ENCODE measurements at places on chromosomes 2 and 18. TPM values are rescaled to one million over a fixed set of nuclear protein-coding genes. Genes with fewer than 3 reads are reported as not detected.

GRCh38 chr18:58581265-58581664 lies 47.6 kb downstream of the ALPK2 start:
- H3K27me3 ChIP-seq = no peaks in the 10 kb centered on the region
- no peaks in the 10 kb centered on the region for H3K36me3 ChIP-seq
- no peak overlapping the region for H3K4me3 ChIP-seq
- no peak overlapping the region for H3K27ac ChIP-seq
- no peak for DNase-seq

GRCh38 chr2:45822272-45822630 lies 170.8 kb downstream of the PRKCE start:
- DNase-seq = no peak
- H3K27ac ChIP-seq = no peak overlapping the region
- no peaks in the 10 kb centered on the region for H3K36me3 ChIP-seq
- no peaks in the 10 kb centered on the region for H3K4me1 ChIP-seq
- H3K4me3 ChIP-seq = no peak overlapping the region
- H3K27me3 ChIP-seq = peaks cover 6% of the 10 kb centered on the region

- no peaks in the 10 kb centered on the region for H3K36me3 ChIP-seq
- no peak overlapping the region for H3K27ac ChIP-seq
- peaks cover 3% of the 10 kb centered on the region for H3K27me3 ChIP-seq
- peaks cover 17% of the 10 kb centered on the region for H3K4me1 ChIP-seq
Observed at GRCh38 chr2:205686056-205686782, 3.9 kb downstream of the NRP2 start.

GRCh38 chr18:58967751-58968254 lies 103.1 kb downstream of the ZNF532 start:
- no peaks in the 10 kb centered on the region for H3K36me3 ChIP-seq
- peaks cover 18% of the 10 kb centered on the region for H3K27me3 ChIP-seq
- H3K4me1 ChIP-seq = no peaks in the 10 kb centered on the region
- no peak for DNase-seq

GRCh38 chr2:174181368-174181767 lies 67.0 kb downstream of the OLA1 start:
- DNase-seq = no peak
- no peaks in the 10 kb centered on the region for H3K4me1 ChIP-seq
- no peaks in the 10 kb centered on the region for H3K27me3 ChIP-seq
- no peak overlapping the region for H3K4me3 ChIP-seq

DNA sequence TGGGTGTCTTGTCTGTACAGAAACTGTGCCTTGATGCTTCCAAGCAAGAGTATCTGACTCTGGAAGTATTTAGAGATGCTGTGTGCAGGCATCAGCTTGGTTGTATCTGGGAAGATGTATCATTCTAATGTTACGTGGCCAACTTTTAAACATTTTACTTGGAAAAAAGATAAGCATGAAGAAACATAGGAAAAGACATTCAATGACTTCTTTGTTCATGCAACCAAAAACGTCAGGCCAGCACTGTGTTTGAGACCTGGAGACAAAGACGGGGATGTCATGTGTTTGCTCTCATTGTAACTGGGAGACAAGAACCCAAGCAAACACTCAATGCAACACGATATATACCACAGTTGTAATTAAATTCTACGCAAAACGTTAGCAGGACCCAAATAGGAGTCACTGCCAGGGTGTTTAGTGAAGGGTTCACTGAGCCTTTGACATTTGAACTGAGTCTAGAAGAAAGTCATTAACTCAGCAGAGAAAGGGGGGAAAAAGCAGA lies 8.9 kb upstream of the SESTD1 start:
- no peaks in the 10 kb centered on the region for H3K27me3 ChIP-seq
- no peak overlapping the region for H3K4me3 ChIP-seq
- no peaks in the 10 kb centered on the region for H3K4me1 ChIP-seq
- DNase-seq = no peak

DNA sequence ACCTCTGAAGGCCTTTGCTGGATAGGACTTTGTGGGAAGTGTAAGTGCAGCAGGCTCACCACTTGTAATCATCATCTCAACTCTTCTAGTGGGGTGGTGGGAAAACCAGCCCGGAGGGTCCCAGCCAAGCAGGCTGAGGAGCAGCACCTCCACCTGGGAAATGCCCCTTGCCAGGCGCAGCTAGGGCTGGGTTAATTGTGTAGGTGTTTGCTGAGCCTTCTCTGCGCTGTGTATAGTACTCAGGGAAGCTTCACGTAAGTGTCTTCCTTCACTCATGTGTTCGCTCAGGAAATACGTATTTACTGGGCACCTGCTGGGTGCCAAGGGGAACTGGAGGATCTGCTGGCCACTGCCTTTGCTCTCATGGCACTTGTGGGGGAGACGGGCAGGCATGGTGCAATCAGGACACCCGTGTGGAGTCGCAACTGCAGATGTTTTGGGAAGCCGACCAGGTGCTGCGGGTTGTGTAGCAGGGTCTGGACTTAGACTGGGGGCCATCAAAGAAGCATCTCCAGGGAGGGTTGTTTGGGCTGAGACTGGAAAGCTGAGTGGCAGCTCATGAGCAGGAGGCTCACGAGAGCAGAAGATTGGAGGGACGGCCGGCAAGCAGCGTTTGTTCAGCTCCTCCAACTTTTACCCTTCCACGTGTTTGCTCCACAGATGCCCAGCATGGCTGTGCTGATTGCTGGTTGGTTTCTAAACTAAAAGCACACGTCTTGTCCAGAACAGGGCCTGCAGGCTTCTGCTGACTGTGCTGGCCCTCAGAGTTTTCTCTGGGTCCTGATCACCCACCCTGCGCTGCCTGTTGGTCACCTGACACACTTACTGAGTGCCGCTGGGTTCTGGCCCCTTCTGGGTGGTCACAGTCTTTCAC lies 164.6 kb downstream of the LDLRAD4 start:
- H3K36me3 ChIP-seq = no peaks in the 10 kb centered on the region
- no peak for DNase-seq
- no peak overlapping the region for H3K27ac ChIP-seq

DNA sequence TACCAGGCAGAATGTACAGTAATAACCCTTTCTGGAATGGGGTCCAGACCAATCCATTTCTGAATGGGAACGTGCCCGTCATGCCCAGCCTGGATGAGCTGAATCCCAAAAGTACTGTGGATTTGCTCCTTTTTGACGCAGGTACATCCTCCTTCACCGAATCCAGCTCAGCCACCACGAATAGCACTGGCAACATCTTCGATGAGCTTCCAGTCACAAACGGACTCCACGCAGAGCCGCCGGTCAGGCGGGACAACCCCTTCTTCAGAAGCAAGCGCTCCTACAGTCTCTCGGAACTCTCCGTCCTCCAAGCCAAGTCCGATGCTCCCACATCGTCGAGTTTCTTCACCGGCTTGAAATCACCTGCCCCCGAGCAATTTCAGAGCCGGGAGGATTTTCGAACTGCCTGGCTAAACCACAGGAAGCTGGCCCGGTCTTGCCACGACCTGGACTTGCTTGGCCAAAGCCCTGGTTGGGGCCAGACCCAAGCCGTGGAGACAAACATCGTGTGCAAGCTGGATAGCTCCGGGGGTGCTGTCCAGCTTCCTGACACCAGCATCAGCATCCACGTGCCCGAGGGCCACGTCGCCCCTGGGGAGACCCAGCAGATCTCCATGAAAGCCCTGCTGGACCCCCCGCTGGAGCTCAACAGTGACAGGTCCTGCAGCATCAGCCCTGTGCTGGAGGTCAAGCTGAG lies 89.6 kb downstream of the SH3BP4 start:
- H3K4me1 ChIP-seq = no peaks in the 10 kb centered on the region
- peaks cover 56% of the 10 kb centered on the region for H3K27me3 ChIP-seq
- DNase-seq = no peak
- no peak overlapping the region for H3K4me3 ChIP-seq
- no peaks in the 10 kb centered on the region for H3K36me3 ChIP-seq

DNA sequence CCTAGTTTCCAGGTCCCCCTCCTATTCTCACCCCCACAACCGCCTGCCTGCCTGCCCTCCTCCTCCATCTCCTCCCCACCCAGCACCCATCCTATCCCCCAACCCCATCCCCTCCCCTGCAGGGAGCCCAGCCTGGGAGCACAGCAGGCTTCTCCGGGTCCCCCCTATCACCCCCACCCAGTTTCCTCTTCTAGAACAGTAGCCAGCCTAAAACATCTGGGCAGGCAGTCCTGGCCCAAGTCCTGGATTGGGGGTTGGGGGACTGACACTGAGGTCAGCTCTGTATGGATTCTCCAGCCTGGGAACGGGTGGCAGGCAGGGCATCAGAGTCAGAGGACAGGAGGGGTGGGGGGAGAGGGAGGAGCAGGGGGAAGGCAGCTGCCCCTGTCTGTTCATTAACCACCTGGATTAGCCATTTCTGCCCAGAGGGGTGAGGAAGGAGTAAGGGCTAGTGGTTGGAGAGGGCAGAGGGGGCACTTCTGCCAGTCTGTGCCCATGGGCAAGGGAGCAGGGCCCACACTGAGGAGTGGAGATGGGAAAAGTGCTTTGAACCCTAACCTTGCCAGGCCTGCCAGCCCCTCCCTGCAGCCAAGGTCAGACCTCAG lies 60.0 kb downstream of the TNS1 start:
- H3K27me3 ChIP-seq = no peaks in the 10 kb centered on the region
- no peak overlapping the region for H3K4me3 ChIP-seq
- peaks cover 2% of the 10 kb centered on the region for H3K4me1 ChIP-seq

DNA sequence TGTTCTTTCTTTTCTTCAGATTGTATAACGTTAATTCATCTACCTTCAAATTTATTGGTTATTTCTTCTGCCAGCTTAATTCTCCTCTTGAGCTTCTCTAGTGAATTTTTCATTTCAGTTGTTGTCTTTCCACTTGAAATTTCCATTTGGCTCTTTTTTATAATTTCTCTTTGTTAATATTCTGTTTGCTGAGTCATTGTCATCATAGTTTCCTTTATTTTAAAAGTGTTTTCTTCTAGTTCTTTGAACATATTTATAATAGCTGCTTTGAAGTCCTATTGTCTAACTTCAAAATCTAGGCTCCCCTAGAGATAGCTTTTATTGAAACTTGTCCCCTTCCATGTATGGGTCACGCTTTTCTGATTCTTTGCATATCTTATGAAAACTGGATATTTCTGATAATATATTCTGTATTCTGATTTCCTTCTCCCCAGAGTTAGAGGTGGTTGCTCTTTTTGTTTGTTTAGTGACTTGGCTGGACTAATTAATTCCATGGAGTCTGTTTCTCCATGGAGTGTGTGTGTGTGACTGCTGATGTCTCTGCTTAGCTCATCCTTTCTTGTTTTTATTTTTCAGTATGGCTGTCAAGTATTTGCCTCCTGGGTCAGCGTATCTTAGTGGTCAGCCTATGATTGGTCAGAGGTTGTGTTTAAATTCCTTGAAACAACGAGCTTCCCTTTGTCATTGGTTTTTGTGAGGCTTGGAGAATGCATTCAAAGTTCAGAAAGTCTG lies 47.6 kb downstream of the DIS3L2 start:
- no peak overlapping the region for H3K27ac ChIP-seq
- H3K4me1 ChIP-seq = no peaks in the 10 kb centered on the region
- DNase-seq = no peak
- no peaks in the 10 kb centered on the region for H3K36me3 ChIP-seq

DNA sequence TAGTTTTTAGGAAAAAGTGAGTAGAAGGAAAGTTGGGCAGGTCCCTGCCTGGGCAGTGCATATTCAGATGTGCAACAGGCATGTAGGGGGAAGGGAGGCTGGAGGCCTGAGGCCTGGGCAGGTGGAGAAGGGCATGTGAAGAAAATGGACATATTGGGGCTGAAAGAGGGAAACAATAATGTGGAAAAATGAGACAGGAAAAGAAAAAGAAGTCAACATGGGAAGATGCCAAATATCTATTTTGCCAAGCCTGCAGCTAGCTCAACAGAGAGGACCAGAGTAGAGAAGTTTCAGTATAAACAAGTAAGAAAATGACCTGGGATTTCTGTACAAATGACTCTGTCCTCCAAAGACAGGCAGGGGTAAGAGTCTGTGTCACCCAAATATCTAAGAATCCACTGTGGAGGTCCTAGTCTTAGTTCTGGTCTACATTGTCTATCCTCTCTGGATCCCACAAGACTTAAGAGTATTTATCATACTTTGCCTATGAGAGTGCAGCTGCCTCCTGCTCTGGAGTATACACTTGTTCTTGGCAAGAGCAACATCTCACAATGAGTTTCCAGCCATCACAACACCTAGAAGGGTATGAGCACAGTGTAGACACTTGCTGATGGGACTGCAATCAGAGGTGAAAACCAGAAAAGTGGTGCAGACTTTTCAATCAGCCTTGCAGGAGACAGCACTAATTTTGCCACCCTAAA lies 80.2 kb downstream of the CLHC1 start:
- H3K27me3 ChIP-seq = no peaks in the 10 kb centered on the region
- H3K4me3 ChIP-seq = no peak overlapping the region
- H3K4me1 ChIP-seq = peaks cover 14% of the 10 kb centered on the region
- H3K36me3 ChIP-seq = no peaks in the 10 kb centered on the region
- H3K27ac ChIP-seq = no peak overlapping the region

GRCh38 chr2:235616885-235617284 lies 123.0 kb downstream of the AGAP1 start:
- DNase-seq = no peak
- H3K27ac ChIP-seq = no peak overlapping the region
- H3K36me3 ChIP-seq = no peaks in the 10 kb centered on the region
- no peaks in the 10 kb centered on the region for H3K4me1 ChIP-seq
- no peaks in the 10 kb centered on the region for H3K27me3 ChIP-seq

DNA sequence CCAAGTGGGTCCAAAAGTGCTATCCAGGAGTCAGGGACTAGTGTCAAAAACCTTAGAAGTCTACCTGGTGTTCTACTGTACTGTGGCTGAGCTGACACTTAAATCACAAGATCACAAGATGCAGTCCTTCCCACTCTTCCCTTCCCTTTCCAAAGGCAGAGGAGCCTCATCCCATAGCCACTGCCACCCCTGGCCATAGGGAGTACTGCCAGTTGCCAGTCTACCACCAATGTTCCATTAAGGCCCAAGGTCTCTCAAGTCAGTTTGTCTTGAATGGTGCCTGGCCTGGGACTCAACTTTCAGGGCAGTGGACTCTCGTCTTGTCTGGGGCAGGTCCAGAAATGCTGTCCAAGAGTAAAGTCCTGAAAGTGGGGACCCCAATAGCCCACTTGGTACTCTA lies 585.6 kb downstream of the NUP35 start:
- no peaks in the 10 kb centered on the region for H3K27me3 ChIP-seq
- H3K4me1 ChIP-seq = no peaks in the 10 kb centered on the region
- DNase-seq = no peak

- DNase-seq = no peak
- no peak overlapping the region for H3K4me3 ChIP-seq
- H3K4me1 ChIP-seq = no peaks in the 10 kb centered on the region
- no peaks in the 10 kb centered on the region for H3K36me3 ChIP-seq
- peaks cover 27% of the 10 kb centered on the region for H3K27me3 ChIP-seq
Observed at GRCh38 chr2:36797324-36798070, 101.0 kb downstream of the VIT start.

DNA sequence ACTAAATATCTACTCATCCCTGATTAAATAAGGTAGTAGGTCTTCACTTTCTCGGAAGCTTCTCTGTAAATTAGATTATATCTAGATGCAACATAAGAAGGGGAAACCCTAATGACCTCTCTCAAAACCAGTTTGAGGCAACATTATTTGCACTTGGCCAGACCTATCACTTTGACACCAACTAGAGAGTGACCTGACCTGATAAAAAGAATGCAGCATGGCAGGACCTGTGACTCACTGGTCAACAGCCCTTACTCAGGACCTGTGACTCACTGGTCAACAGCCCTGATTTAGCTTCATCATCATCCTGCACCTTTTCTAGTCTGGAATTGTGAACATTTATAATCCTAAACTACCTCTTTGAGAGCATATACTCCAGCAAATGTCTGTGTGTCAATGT lies 1957.7 kb upstream of the CELF4 start:
- DNase-seq = no peak
- H3K36me3 ChIP-seq = no peaks in the 10 kb centered on the region
- no peaks in the 10 kb centered on the region for H3K27me3 ChIP-seq
- H3K27ac ChIP-seq = no peak overlapping the region
- H3K4me1 ChIP-seq = no peaks in the 10 kb centered on the region
- no peak overlapping the region for H3K4me3 ChIP-seq

Gene CDK5R2
- not detected for total RNA-seq

Gene NFATC1
- total RNA-seq = 13.7 TPM

Gene ASXL3
- not detected for total RNA-seq

Gene TMEM200C
- 0.04 TPM for total RNA-seq

Gene RAPGEF4
- not detected for total RNA-seq

Gene CHST9
- total RNA-seq = not detected

Data from K562 (cell line).